ENCODE measurements at places on chromosomes 5 and 9.

- DNase-seq, result no peak
Observed at GRCh38 chr5:154220625-154221024, 30.1 kb downstream of the GALNT10 start.

DNA sequence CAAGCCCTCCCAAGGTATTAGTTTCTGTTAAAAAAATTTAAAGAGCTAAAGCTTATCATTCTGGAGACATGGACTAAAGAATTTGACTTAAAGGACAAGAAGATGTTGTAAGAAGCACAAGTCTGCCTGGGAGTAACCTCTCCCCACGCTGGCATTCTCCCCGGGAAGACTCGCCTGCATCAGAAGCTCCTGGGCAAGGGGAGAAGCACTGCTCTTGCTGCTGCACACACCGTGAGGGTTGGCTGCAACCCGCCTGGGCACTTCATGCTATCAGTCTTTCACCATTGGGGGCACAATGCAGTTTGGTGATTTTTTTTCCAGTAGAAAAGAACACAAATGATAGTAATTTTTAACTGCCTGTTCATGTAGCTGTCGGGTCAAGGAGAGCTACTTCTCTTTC, 192.5 kb upstream of the PANK3 start:
- no peak for DNase-seq

DNA sequence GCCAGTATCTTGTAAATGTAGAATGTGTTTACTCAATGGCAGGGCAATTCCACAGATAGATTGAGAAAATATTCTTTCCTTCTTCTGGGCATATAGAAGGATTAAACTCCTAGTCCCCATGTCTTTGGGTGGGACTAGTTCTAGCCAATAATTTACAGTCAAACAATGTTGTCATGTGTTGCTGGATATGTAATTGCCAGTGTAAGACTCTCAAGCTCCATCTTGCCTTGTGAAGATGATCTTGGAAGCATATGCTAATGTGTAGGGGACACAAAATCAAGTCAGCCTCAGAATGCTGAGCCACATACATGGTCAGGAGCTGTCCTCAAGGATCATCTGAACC, 386.9 kb downstream of the CETN3 start:
- no peak for DNase-seq

DNA sequence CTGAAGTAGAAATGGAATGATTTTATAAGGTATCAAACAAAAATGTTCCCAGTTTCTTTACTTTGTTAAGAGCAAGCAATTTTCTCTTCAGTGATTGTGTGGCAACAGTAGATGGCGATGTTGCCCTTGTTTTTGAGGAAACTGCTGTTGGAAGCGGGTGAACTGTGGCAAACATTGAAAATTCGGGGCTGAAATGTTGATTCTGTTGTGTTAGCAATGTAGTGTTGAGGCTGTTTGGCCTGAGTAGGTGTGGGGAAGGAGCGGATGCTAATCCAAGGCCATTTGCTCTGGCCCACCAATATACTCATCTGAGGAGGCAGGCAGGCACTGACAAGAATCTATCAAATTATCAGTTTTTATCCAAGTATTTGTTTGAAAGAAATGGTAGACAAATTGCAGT, 129.8 kb downstream of the SLC12A2 start:
- no peak for DNase-seq

DNA sequence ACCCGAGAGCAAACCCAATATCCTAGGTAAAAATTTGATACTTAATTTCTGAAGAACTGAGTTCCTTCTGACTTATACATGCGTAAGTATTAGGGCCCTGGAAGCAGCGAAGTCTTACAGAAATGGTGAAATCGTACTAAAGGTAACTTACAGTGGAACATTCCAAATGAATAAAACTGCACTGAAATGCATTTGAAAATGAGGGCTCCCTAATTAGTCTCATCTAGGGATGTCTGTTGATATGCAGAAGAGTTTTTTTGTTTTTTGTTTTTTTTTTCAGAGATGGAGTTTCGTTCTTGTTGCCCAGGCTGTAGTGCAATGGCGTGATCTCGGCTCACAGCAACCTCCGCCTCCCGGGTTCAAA, 10.4 kb upstream of the NANS start:
- DNase-seq, result no peak

DNA sequence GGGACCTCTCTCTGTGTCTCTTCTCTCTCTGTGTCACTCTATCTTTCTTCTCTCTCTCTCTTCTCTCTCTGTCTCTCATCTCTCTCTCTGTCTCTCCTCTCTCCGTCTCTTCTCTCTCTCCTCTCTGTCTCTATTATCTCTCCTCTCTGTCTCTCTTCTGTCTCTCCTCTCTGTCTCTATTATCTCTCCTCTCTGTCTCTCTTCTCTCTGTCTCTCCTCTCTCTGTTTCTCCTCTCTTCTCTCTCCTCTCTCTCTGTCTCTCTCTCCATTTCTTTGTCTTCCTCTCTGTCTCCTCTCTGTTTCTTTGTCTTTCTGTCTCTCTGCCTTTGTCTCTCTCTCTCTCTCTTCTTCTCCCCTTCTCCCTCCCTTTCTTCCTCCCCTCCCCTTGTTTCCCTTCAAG, 3.2 kb upstream of the OLFM1 start:
- no peak for DNase-seq

DNA sequence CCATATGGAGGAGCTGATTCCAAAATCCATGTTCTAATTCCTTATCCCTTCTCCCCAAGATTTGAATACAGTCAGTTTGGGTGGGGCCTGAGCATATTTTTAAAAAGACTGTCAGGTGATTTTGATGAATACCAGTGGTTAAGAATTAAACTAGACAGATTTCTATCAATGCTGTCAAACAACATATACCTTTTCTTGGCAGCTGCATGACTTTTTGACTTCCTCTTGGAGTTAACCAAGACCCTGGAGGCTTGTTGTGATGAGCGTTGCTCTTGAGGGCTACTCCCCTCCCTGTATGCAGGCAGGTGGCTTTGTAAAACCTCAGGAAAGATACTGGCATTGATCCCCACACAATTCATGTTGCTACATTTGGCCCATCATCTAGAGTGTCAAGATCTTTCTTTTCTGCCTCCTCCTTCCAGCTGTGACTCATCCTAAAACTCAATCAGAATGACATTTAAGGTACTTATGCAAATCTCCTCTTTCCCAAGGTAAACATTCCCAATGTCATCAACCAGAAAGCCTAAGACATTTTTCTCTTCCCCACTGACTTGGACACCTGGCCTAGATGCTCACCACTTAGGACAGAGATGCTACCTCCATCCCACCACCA, 61.7 kb downstream of the PPP2R2B start:
- DNase-seq, result no peak

GRCh38 chr9:104339692-104340091, 164.4 kb upstream of the OR13F1 start:
- DNase-seq, result no peak

DNA sequence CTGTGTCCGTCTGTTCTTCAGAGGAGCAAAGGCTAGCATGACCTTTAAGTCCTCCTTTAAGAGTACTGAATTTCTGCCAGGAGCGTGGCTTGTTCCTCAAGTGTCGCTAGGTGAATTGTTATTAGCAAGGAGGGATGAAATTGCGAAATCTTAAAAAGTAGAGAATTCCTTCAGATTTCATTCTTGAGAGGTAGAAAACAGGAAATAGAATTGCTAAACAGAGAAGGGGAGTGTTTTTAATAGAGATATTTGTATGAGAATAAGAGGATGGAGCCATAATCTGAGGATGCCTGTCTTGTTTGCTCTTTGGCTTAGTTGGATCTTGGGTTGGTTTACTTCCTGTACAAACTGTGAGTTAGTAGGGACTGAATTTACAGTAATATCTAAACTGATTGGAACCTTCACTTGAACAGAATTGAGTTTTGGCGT, 39.2 kb downstream of the EXOSC2 start:
- DNase-seq, result no peak

DNA sequence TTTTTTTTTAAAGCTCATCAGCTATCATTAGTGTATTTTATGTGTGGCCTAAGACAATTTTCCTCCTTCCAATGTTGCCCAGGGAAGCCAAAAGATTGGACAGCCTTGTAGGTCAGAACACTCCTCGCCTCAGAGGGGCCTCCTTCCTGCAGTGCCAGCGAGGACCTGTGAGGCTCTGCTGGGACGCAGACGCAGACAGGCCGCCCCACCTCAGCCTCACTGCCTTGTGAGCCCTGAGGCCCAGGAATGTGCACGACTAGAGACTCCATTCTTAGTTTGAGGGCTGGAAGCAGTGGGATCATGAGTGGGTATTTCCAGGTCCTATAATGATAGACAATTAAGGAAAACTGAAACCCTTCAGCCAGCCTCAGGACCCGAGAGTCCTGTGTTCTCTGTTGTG, 85.4 kb downstream of the PJA2 start:
- no peak for DNase-seq

DNA sequence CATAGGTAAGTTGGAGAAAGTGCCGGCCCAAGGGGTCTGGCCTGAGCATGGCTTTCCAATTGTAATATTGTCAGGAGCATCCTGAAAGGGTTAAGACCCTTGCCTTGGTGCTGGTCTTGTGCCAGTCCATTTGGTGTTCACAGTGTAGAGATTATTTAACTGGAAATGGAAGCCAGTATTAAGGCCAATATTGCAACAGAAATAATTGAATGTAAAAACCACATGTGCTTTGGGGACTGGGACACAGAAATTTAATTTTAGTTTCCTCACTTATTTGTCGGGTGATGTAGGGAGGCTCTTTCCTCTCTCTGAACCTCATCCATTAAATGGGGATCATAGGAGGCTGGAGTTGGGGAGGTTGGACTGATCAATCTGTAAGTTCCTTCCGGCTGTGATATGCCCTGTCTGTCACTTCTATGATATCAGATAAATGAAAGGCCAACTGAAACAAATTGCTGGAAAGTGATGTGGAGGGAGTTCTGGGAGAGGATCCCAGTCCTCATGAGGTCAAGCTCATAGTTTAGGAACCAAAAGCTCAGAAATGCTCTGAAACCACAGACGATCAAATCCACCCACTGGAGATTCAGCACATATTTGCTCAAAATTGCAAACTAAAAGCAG, 54.8 kb upstream of the COL15A1 start:
- DNase-seq, result no peak

- DNase-seq, result no peak
Observed at GRCh38 chr9:110688329-110688728, 19.7 kb downstream of the MUSK start.
